ENCODE measurements at places on chromosomes 6 and 20.

DNA sequence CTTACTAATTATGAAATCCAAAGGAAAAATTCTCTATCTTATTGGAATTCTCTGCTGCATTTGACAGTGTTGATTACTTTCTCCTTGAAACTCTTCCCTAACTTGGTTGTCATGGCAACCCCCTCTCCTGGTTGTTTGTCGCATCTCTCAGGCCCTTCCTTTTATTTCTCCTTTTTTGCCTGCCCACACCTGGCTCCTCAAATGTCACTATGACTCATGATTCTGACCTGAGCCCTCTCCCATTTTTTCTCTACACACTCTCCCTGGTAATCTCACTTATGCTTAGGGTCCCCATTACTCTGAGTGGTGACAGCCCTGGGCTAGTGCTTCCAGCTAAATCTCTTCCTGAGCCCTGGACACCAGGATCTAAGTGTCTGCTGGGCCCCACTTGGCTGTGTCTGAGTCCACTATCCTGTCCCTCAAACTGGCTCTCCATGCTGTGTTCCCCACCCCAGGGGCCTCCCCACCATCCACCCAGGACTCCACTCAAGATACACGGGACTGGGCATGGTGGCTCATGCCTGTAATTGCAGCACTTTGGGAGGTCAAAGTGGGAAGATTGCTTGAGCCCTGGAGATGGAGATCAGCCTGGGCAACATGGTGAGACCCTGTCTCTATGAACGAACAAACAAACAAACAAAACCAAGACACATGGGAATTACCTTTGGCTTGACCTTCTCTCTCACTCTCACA is 16.5 kb upstream of the NNAT start:
- ATAC-seq = no peak

DNA sequence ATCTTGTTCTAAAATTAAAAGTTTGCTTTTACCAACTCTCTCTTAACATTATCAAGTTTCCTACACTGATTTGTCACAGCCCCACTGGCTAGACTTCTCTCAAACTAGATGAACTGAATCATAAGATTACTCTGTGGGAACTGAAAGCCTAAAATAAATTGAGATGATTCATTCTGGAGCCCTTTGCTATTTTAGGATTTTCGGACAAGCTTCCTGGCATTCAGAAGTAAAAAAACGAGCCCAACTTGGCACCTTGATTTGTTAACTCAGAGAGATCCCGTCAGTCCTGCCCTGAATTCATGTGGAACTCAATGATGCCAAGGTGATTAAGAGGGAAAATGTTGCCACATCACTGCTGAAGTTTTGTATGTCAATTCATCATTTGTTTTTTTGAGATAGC is 122.0 kb upstream of the NRSN1 start:
- ATAC-seq = no peak

DNA sequence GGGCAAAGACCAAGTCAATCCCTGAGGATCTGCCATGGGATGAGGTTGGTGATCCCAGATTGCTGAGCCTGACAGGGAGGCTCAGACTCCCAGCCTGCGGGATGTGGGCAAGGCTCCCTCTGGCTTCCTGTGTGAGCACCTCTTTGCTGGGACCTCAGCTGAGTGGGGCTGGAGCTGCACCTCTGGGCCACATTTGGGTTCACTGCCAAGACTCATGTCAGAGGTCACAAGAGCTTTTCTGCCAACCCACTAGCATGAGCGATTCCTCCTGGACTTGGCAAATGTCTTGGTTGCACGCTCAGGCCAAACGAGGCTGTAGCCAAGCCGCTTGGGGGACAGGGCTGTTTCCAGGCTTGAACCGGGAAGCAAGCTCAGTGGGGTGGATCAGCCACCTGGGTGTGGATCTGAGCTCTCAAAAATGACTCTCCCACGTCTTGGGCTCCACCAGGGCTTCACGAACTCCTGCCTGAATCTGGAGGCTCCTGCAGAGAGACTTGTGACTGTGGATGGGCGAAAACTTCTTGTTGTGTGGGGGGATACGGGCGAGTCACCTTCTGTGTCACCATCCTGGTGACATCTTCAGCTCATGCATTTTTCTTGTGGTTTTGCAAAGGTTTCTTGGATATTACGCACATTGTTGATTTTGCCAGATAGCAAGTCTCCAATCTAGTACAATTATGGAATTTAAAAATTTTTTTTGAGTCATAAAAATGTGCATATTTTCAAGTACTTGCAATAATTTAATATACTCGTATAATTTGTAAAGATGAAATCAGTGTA is 359.5 kb downstream of the CDH4 start:
- no peak for ATAC-seq

DNA sequence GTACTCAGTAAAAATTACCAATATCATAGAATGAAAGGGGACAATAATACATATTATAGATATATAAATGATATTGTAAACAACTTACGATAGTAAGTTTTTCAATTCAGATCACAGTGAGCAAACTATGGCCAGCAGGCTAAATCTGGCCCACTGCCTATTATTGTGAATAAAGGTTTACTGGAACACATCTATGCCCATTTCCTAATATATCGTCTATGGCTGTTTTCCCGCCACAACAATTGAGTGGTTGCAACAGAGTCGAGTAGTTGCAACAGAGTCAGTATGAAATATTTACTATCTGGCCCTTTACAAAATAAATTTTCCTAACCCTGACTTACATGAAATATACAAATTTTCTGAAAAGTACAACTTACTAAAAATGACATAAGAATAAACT is 297.3 kb upstream of the KCNQ5 start:
- no peak for ATAC-seq

DNA sequence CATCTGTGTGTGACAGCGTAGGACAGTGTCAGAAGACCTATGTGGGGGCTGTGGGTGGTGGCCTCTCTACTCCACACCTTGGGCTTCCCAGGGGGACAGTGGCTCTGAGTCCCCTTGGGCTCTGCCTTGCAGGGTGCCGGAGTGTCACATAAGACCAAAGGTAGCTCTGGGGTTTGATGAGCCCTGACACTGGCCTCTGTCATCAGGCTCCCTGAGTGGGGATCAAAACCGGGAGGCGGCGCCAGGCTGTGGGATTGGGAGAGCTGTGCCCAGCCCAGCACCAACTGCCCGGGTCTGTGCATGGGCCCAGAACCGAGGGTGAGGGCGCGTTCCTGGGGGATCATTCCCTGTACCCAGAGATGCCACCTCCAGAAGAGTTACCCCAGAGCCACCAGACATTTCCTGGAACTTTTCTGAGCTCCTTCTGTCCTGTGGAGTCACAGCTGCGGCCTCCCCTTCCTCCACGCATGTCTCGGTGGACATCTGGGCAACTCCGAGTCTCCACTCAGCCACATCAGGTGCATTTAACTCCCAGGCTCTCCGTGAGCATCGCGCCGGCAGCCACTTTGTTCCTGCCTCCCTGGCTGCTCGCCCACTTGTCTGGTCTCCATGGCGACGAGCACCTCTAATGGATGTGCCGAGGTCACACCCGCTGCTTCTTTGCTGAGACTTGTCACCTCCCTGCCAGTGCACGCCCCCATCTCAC is 94.7 kb downstream of the TMEM242 start:
- ATAC-seq = no peak

- no peak for ATAC-seq
Measured at GRCh38 chr6:42049948-42050296, 402 bp upstream of the TAF8 start.

- no peak for ATAC-seq
Measured at GRCh38 chr6:163375361-163375760, 39.2 kb upstream of the QKI start.

DNA sequence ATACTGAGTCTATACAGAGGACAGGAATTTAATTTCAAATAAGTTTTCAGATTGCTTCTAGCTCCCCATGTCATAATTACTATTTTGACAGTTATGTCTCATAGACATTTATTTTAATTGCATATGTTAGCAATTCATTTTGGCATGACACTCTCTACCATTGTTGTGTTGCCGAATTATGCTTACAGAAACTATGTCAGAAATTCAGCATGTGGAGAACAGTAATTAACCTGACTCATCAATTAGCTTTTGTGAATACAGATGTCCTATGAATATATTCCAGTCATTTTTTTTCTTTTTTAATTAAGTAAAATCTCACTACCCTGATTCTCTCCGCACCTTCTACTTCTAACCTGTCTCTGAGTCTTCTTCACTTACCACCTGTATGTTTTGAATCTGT is 105.1 kb downstream of the NKAIN2 start:
- ATAC-seq = no peak

- ATAC-seq = no peak
Measured at GRCh38 chr6:11682561-11682975, 96.0 kb downstream of the ADTRP start.

DNA sequence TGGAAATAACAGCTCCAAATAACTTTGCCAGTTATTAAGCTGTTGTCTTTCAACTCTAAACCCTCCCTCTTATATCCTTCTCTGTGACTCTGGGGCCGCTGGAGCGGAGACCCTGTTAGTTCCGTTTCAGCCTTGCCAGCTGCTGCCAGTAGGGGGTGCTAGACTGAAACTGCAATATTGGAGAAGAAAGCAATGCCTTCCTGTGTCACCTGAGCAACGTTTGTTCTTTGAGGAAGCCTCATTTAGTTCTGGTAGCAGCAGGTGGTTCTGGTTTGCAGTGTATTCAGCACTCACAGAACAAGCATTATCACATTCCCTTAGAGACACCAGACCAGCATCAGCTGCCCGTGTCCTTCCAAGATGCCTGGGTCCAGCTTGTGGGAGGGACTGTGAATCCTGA is 22.9 kb upstream of the JAG1 start:
- ATAC-seq = no peak

DNA sequence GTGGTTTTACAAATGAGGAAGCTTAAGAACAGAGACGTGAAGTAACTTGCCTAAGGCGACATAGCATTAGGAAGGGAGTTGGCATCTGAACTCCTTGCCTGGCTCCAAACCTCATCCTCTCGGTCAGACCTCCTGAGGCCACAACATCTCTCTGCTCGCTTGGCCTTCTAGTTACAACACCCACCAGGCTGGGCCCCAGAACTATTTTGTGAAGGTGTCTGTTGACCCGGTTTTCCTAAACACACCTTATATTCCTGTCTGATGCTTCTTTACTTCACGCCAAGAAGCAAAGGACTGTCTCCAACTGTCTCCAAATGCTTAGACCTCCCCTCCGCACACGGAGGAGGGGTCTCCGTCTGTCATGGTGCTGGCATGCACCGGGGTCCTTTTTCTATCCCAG is 326.6 kb downstream of the THBS2 start:
- ATAC-seq = no peak

GRCh38 chr6:152748843-152749242 is 1.8 kb upstream of the VIP start:
- no peak for ATAC-seq

DNA sequence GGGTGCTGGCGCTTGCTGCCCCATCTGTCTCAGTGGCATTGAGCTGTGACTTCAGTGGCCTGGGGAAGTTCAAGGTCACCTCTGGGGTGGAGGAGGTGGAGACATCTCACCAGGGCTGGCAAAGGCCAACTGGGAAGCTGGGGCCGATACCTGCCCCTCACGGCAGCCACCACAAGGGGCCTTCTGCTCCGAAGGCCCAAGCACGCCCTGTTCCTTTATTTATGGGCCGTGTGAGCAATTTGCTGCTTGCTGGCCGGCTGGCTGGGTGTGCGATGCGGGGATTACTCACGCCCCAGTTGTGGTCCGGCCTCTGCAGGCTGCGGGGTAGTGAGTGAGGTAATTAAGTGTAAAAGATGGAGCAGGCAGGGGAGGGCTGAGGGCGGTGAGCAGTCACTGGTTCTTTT is 13.2 kb upstream of the SCRT2 start:
- no peak for ATAC-seq

GRCh38 chr6:145003145-145003544 is 718.0 kb downstream of the UTRN start:
- ATAC-seq = no peak

DNA sequence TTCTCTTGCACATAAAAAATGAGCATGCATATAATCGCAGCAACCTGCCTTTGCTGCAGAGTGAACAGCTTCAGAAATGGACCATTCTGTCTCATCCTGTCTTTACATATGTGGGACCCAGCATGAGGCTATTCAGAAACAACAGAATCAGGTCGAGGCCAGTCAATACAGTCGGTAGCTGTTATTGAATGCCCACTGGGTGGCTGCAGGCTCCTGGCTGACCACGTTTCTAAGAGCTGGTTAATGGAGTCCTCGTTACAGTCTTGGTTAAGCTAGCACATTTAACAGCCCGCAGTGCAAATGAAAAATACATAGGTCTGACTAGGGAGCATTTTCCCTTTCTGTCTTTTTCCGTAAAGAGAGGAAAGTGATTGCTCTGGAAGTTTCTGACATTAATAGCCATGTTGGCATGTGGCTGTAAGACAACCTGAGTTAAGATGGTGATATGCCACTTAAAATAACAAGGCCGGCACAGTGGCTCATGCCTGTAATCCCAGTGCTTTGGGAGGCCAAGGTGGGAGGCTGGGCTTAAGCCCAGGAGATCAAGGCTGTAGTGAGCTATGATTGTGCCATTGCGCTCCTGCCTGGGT is 75.0 kb downstream of the SHLD1 start:
- ATAC-seq = no peak

- ATAC-seq = no peak
Measured at GRCh38 chr6:87900160-87900698, 147.4 kb upstream of the SPACA1 start.

All from stimulated activated memory B cell treated with anti-CD40 and anti-IgM and Interleukin-4, amounts not matched to agents 10 μg/mL and 1 μg/mL and 100 μg/mL, for 72 hours (primary cell).